Hematopoietic multipotent progenitor cell treated with erythropoietin and hydrocortisone succinate and interleukin-3 and kit ligand, for 4 days (in vitro differentiated cells): ENCODE measurements at places on chromosomes 13 and 19.

DNA sequence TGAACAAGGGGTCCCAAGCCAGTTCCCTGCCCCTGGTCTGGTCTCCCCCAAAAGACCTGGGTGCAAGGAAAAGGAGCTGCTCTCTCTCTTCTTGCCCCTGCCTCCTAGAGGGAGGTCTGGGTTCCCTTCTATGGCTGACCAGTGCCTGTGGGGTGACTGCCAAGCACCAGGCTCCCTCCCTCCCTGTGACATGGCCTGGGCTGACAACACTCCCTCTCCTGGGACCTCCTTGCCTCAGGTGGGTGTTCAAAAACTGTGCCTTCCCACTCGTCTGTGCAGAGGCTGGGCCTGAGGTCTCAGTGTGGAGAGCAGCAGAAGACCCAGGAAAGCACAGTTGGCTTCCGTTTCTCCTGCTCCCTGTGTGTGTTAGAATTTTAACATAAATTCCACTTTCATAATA lies 4.7 kb downstream of the ZNF446 start:
- no peak for DNase-seq

GRCh38 chr19:17338433-17339078 lies 1.2 kb downstream of the GTPBP3 start:
- DNase-seq, result no peak

GRCh38 chr19:58380037-58380661 lies 681 bp downstream of the ZNF837 start:
- peak; percentile 34 for DNase-seq

GRCh38 chr19:5093948-5094718 lies 125.2 kb downstream of the KDM4B start:
- DNase-seq, result no peak

GRCh38 chr13:66076417-66076816 lies 1153.7 kb downstream of the PCDH9 start:
- DNase-seq, result peak; percentile 76
